Hippocampal formation (tissue), 2 donors: ENCODE measurements at places on chromosomes 13 and 19.

- DNase-seq, result peak; percentile 44
Measured at GRCh38 chr13:44331912-44332851, 41.4 kb upstream of the SERP2 start.

- no peak for DNase-seq
Measured at GRCh38 chr19:55550321-55550650, 4.9 kb upstream of the SBK3 start.

GRCh38 chr13:101140087-101140770 is 276.1 kb downstream of the NALCN start:
- DNase-seq, result no peak

- DNase-seq, result no peak
Measured at GRCh38 chr19:32530773-32531172, 50.2 kb upstream of the PDCD5 start.

GRCh38 chr19:37979547-37980082 is 72.6 kb downstream of the SIPA1L3 start:
- DNase-seq, result no peak

DNA sequence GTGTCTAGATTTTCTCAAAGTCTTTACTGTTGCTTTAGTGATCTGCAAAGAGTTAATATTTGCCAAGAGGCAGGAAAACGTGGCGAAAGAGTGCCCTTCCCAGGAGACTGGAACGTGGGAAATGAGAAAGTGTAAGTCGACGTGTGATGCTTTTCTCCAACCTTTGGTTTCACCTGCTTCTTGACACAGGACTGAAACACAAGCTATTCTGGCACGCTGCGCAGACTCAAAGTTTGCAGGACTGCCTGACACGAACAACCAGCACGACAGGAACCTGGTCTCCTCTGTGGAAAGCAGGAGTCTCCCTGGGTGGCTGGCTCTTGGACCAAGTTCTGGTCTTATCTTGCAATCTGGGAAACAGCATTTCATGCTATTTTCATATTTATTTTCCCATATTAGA is 28.6 kb downstream of the RFXAP start:
- no peak for DNase-seq

DNA sequence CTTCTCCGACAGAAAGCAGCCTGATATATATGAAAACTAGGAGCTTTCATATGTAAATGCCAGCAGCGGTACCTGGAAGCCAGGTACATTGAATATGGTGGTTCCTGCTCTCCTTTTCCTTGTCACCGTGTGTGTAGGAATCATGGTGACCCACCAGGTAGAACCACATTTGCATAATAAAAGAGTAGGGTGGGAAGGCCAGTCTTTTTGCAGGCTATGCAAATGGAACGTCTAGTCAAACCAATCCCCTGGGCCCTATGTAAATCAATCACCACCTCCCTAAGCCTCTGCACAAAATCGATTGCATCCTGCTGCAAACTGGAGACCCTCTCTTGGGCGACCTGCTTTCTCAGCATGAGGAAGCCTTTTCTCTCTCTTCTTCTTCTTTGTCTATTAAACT is 22.2 kb upstream of the ZNF181 start:
- DNase-seq, result no peak

- no peak for DNase-seq
Measured at GRCh38 chr19:12774588-12775555, at the start of gene HOOK2. Gene HOOK2 (minus strand): TSS chr19:12775552. CDS start chr19:12775449, 103 bp downstream.

DNA sequence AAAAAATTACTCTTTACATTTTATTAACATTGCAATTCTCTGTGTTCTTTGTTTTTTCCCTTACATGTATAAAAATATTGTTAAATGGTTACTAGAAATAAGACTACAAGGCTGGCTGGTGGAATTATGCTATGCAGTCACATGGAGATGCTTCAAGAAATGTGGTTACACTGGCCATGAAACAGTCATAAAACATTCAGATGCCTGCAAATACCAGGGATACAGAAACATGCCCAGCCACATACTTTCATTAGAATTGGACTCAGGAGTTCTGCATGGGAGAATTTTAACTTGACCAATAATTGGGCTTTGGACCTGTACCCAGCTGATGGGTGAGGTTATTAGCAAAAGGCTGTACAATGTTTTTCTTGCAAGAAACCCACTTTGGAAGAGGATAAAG is 1407.7 kb upstream of the SLC10A2 start:
- DNase-seq, result no peak
